GOT3 (cell line): ENCODE measurements at places on chromosomes 7 and 10.

- DNase-seq = no peak
Observed at GRCh38 chr10:106392778-106393177, 771.7 kb downstream of the SORCS1 start.

- no peak for DNase-seq
Observed at GRCh38 chr10:110487411-110488331, 10.0 kb upstream of the DUSP5 start.

- no peak for DNase-seq
Observed at GRCh38 chr10:127283017-127283416, 86.6 kb upstream of the INSYN2A start.

DNA sequence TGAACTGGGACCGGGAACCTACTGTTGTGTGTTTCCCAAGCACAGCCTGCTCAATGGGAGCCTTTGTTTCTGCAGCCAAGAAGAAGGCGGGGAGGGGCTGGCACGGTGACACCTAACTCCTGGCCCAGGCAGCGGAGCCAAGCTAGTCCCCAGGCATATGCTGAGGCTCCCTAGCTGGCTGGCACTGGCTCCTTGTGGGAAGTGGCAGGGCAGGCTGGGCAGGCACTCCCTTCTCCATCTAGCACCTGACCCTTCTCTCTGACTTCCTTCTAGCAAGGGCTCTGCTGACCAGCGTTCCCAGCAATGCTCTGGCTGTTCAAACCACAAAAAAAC is 325.0 kb downstream of the PLXNA4 start:
- DNase-seq = no peak
